Thoracic aorta (tissue), 2 donors: ENCODE measurements at places on chromosomes 13 and 19.

DNA sequence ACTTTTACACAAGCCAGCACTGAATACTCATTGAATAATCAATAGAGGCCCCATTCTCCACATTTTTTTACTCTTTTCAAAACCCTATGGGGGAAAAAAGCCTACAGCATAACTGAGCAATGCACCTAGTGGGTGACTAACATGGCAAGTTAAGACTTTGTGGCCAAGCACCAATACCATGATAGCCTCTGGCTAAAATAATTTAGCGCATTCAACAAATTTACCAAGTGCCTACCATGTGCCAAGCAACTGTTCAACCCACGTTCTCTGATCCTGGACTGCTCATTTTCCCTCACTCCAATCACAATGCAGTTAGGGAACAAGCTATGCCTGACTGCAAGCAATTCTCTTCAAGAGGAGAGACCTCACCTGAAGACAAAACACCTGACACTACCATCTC lies 3.0 kb downstream of the ANKRD10 start:
- DNase-seq = no peak

DNA sequence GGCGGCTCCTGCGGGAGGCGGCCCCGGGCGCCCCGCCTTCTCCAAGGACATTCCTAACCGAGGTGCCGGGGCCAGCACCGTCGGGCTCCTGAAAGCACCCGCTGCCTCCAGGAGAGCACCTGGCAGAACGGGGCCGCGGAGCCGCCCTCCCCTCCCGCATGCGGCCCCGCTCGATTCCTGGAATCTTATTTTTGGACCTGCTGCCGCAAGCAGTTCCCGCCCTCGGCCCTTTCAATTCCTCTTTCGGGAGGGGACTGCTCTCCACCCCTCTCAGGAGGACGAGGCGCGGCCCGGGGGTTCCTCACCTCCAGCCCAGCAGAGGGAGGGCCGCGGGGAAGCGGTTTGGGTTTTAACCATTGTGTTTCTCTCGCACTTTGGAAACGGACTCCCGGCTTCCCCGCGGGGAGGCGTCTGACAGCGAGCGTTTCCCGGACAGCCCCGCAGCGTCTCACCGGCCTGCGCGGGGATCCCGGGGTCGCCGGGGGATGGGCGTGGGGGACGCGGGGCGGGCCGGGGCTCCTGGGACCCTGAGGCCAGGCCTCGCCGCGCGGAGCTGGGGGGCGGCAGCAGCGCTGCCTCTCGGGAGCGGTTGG lies 849 bp downstream of the GAS6 start:
- DNase-seq = no peak

DNA sequence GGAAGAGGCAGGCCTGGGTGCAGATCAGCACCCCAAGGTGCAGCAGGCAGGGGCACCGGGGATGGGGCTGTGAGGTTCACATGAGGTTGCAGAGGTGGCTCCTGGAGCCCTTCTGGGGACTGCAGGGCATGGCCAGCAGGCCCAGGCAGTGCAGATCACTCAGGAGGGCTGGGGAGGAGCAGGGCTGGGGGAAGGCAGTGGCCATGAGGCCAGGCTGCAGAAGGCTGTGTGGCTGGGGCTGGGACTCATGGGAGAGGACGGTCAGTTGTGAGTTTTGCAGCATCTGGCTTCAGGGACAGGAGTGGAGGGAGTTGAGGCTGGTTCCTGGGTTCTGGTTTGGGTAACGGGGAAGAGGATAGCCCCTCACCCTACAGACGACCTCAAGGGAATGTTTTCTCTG lies 7.3 kb downstream of the WDR88 start:
- DNase-seq = no peak

DNA sequence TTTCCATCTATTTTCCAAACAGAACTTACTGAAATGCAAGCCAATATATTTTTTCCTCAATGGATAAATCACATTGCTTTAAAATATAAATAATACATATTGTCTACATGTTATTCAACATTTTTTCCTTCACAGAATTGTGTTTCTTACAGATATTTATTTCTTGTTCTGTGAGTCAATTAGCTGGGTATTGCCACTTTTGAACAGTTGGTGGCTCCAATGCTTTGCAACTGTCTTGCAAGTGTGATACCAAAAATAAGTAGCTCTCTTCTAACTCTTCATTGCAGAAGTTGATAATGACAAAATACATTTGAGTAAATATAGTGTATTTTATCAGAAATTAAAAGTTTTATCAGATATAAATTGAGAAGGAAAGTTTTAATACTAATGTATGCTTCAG lies 17.1 kb upstream of the GPC5 start:
- DNase-seq = no peak

DNA sequence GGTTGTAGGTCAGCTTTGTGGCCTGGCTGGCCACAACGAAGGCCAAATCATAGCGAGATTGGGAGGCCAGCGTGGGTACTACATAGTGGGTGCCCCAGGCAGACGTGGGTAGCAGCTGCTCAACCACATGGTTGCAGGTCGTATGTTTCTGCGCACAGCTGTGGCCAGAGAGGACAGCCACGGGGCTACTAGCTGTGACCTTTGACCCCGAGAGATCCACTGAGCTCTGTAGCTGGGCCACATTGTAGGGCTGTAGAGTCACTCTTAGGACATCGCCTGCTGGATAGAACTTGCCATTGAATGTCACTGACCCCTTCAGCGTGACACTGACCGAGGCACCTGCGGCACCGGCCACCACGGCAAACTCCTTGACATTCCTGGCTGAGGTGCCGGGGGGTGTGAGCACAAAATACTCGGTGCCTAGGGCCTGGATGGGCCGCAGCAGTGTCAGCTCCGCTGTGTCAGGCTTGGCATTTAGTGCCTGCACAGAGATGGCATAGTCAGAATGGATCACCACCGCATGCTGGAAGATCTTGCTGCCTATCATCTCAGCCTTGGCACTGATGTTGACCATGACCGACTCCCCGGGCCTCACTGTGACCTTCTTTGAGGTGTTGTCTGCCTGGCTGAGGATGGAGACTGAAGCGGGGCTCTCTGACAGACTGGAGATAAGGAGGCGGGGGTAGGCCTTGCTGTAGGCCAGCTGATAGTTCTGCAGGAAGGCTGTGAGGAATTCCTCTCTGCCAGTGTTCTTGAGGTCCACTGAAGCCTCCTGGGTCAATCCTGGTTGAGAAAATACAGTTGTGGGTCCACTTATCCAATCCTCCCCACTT lies 6.7 kb downstream of the FCGBP start:
- DNase-seq = no peak

GRCh38 chr13:103222683-103223082 lies 156.5 kb upstream of the SLC10A2 start:
- DNase-seq = no peak
